ENCODE measurements at places on chromosomes 11 and 22. TPM values are rescaled to one million over a fixed set of nuclear protein-coding genes. Genes with fewer than 3 reads are reported as not detected.

DNA sequence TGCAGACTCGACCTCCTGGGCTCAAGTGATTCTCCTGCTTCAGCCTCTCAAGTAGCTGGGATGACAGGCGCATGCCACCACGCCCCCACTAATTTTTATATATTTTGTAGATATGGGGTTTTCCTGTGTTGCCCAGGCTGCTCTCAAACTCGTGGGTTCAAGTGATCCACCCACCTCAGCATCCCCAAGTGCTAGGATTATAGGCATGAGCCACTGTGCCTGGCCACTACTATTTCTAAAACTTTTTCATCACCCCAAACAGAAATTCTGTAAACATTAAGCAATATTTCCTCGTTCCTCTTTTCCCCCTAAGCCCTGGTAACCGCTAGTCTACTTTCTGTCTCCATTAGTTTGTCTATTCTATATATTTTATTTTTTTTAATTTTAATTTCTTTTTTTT is 9.0 kb upstream of the ATG16L2 start:
- DNase-seq, result no peak

- DNase-seq, result no peak
Measured at GRCh38 chr11:44795803-44796535, 69.2 kb downstream of the TSPAN18 start.

The KCNJ1 gene
- total RNA-seq, result not detected

GRCh38 chr22:24436553-24436952 is 9.2 kb downstream of the ADORA2A start:
- DNase-seq, result no peak

GRCh38 chr11:26608507-26609146 is 36.6 kb upstream of the MUC15 start:
- no peak for DNase-seq

GRCh38 chr22:21444701-21445436 is 22.3 kb upstream of the TMEM191C start:
- DNase-seq, result peak; percentile 4

DNA sequence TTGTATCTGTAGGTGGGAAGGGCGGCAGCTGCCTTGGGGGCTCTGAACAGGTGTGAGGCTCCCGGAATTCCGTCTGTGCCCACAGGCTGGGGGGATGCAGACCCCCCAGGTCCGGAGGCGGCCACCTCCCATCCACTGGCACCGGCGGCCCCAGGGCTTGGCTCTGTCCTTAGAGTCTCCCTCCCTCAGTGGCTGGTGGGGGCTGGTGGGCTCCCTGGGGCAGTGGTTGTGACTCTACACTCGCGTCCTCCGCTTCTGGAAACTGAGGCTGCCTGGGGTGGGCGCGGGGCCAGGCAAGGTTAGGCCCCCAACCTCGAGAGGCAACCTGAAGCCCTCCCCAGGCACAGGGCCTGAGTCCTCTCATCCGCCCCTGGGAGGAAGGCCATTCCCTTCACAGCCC is 1305.4 kb downstream of the BRD1 start:
- no peak for DNase-seq

- DNase-seq, result no peak
Measured at GRCh38 chr11:73176145-73176873, 34.2 kb upstream of the FCHSD2 start.

DNA sequence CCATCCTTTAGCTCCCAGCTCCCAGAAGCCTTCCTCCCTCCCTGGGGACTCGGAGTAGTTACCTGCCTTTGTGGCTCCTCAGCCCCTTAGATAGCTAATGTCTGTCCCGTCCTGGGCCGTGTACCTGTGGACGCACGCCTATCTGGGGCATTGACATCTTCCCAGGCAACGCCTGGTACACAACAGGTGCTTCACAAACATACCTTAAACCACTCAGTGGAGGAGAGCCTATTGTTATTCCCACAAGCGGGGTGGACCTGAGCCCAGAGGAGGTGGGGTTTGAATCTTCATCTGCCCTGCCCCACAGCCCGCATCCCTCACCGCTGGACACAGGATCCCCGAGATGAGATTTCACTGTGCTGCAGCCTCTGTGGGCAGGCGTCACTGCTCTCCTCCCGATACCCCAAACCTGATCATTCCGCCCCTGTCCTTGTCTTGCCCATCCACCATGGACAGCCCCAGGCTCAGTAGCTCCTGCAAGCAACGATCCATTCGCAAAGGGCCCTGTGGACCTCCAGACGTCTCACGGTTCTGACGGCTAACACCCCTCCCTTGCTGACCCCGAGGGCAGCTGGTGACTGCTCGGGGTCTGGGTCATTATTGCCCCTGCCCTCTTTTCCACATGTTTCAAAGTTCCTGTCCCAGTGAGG is 73.8 kb upstream of the SHISAL1 start:
- DNase-seq, result no peak

The MEI1 gene
- 54.6 TPM for total RNA-seq

The IL17REL gene
- total RNA-seq, result not detected

The TRIM49D2 gene
- not detected for total RNA-seq

- no peak for DNase-seq
Measured at GRCh38 chr11:83092488-83093384, 21.0 kb upstream of the RAB30 start.

The YAP1 gene
- total RNA-seq, result not detected

Data from activated CD4-positive, alpha-beta T cell treated with anti-CD3 and anti-CD28 coated beads, Interleukin-2, amount 10 ng/mL, durations not matched to agents 7 days and 5 days (primary cell).